ENCODE measurements at places on chromosomes 1 and 21.

- DNase-seq = no peak
These were observed 135.3 kb downstream of the ADGRL4 start for GRCh38 chr1:78871249-78871648.

DNA sequence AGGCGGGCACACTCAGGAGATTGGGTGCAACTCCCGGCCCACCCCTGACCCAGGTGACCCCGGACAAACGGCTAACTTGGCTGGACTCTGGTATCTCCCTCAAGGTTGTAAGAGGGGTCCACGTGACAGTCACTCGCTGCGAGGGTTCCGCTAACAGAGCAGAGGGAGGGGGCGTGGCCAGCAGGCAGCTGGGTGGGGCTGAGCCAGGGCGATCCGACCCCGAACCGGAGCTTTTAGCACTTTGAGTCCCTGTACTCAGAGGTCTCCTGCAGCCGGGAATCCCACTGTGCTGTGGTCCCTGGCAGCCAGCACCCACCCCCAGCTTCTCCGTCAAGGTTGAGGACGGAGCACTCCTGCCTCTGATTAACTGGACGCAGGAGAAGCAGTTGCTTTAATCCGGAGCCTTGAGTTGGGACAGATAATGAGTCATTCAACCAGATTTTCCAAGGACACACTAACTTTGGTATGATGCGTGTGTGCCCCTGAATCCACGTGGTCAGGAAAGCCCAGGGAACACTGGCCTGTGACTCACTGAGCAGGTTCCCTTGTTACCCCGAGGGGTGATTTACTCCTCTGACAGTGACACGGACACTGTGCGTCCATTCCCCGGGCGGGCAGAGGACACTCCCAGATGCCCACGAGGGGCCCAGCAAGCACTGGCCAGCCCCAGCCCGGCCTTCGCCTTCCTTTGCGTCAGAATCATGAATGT is 16.8 kb downstream of the TRPM2 start:
- DNase-seq = no peak

GRCh38 chr21:30211071-30211470 is 4.8 kb downstream of the CLDN8 start:
- no peak for DNase-seq

GRCh38 chr1:12125422-12126355 is 41.1 kb upstream of the TNFRSF1B start:
- DNase-seq = no peak

GRCh38 chr1:96513136-96513535 is 208.4 kb upstream of the PTBP2 start:
- no peak for DNase-seq

- no peak for DNase-seq
These were observed 57.6 kb upstream of the COG2 start for GRCh38 chr1:230584660-230585059.

DNA sequence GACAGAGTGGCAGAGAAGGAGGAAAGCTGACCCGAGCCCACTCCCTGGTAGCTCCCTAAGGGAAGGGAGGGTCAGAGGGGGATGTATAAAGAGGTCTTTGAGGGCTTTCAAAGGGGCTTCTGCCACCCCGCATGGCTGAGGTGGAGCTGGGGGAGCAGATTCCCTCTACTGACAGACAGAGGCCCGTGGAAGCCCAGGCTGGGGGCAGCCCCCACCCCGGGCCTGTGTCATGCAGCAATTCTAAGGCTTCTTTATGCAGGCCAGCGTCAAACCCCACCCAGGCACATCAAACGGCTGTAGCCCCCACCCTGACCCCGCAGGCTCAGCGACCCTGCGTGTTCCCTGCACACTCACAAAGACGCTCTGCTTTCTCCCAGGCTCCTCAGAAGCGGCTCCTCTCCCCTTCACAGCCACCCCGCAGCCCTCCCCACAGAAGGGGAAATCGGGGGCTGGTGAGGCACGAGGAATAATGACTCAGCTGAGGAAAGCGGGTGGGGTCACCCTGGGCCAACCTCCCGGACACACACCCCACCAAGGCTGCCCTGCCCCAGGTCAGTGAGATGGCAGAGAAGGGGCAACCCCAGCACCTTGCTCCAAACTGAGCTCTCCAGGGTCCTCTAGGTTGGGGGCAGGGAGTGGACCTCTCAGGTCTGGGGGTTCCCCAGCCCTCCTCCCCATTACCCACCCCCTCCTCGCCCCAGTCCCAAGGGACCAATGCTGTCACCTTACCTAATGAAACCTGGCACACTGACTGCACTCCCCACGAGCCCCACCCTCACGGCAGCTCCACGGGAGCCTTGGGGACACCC is 10.8 kb downstream of the SLC45A3 start:
- no peak for DNase-seq

- DNase-seq = no peak
These were observed 3.3 kb upstream of the SSBP3 start for GRCh38 chr1:54409156-54410142.

- DNase-seq = no peak
These were observed 2.4 kb downstream of the TFAP2E start for GRCh38 chr1:35575416-35575958.

DNA sequence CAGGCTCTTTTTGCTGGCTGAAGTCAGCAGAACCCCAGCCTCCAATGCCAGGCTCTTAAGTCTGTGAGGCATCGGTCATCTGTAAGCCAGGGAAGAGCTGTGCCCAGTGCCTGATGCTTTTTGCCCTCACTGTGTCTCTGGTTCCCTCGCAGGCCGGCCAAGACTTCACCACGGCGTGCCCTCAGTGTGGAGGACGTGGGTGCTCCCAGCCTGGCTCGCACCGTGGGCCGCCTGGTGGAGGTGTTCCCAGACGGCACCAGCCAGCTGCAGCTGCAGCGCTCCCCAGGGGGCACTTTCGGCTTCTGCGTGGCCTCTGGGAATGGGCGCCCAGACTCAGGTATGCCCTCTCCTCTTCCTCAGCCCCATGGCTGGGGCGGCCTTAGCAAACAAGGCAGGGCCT is 32.5 kb downstream of the KIAA1614 start:
- DNase-seq = no peak

DNA sequence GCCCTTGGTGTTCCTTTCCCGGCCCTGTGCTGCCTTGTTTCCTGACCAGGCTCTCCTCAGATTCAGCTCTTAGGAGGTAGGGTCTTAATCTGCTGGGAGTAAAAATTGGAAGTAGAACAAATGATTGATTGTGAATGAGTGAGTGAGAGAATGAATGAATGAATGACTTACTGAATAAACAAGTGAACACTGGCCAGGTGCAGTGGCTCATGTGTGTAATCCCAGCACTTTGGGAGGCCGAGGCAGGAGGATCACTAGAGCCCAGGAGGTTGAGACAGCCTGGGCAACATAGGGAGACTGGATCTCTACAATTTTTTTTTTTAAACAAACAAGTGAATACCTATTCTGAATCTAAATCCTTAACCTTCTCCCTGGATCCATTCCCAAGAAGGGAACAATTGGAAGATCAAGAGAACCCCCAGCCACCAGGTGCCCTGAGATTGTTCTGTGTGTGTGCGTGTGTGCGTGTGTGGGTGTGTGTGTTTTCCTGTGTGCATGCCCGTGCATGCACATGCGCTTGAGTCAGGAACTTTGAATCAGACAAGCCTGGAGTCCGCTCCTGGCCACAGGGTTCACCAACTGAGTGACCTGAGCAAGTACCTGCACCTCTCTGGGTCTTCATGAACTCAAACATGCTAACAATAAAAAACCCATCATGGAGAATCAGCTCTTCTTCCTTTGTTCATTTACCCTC is 24.3 kb upstream of the CITED4 start:
- DNase-seq = no peak

DNA sequence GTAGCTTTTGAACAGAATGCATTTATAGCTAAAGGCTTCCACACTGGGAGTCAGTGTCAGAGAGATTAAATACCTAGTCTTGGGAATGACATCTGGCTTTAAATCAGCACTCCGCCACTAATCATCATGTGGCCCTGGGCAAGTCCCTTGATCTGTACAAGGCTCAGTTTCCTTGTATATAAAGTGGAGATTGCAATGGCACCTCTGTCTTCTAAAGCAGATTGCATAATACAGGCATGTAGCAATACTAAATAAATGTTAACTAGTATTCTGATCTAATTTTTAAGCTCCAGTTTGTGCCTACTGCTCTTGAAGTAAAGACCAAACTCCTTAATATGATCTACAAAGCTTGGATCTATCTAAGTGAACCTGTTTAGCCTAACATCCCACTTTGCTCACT is 249.4 kb downstream of the PLPP3 start:
- no peak for DNase-seq

DNA sequence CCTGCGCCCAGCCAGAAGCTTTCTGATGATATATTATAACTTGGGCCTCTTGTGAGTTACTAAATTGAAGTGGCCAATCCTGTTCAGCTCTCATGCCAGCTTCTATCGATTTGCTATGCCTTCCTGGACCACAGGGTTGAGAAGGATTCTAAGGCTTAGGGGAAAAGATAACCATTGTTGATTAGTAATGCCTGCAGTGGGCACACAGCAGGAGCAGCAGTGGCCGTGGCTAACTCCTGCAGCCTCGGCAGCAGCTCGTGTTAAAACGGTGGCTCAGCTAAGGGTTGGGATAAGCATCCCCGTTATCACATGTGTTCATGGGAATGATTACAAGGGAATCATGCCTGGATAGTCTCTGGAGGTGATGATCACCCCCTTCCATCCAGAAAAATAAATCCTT is 20.5 kb upstream of the KCNE2 start:
- DNase-seq = no peak

DNA sequence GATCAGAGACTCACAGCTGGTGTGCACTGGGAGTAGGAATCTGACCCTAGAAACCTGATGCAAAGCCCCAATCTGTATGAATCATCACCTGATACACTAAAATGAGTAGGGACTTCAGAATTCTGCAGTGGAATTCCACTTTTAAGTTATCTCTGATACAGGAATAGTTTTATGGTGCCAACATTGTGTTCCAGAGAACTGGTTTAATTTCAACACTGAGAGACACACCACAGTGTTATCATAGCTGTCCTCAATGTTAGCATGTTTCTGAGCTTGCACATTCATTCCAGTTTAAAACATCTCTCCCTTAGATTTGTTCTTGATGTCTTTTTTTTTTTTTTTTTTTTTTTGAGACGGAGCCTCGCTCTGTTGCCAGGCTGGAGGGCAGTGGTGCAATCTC is 7.1 kb downstream of the UTS2 start:
- DNase-seq = no peak

GRCh38 chr1:63575340-63575826 is 17.8 kb upstream of the PGM1 start:
- no peak for DNase-seq

DNA sequence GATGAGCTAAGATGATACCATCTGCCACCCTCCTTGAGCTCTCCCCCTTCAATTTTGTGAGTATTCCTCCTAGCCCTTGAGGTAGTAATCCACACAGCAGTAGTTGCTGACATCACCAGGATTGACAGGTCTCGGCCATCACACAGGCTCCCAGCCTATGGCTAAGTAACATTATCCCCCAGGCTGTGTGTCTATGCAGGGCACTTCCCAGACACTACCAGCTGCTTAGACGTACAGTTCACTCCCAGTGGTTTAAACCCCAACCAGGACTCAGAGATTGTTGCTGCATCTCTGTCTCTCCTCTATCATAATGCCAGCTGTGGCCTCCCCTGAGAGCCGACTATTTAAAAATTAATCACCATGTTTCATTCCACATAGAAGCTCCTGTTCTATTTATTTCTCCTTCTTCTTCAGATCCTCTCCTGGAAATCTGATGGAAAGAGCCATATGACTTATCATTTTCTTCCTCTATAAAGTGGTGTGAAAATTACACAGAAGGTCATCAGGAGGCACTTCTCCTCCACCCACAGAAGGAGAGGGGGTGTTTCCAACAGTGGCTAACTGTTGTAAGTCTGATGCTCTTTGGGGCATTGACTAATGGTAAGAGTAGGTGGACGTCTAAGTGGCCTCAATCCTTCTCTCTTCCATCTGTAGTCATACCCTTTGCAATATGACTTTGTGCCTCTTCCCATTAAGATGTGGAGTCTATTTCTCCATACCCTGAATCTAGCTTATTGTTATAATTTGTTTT is 396.3 kb downstream of the SETD4 start:
- DNase-seq = no peak

- no peak for DNase-seq
These were observed 222.1 kb downstream of the CHRM3 start for GRCh38 chr1:239608469-239608868.

DNA sequence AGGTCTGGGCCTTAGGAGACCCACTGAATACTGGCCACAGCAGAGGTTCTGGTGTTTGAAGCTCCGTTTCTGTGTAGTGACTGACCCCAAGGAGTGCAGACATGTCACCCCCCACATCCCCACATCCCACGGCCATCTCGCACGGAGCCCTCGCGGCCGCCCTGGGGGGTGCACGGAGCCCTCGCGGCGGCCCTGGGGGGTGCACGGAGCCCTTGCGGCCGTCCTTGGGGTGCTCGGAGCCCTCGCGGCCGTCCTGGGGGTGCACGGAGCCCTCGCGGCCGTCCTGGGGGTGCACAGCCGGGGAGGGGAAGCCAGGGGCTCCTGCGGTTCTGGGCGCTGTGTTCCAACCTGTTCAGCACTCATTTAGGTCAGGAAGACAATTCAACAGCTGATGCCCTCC is 68.4 kb downstream of the SCCPDH start:
- DNase-seq = no peak

DNA sequence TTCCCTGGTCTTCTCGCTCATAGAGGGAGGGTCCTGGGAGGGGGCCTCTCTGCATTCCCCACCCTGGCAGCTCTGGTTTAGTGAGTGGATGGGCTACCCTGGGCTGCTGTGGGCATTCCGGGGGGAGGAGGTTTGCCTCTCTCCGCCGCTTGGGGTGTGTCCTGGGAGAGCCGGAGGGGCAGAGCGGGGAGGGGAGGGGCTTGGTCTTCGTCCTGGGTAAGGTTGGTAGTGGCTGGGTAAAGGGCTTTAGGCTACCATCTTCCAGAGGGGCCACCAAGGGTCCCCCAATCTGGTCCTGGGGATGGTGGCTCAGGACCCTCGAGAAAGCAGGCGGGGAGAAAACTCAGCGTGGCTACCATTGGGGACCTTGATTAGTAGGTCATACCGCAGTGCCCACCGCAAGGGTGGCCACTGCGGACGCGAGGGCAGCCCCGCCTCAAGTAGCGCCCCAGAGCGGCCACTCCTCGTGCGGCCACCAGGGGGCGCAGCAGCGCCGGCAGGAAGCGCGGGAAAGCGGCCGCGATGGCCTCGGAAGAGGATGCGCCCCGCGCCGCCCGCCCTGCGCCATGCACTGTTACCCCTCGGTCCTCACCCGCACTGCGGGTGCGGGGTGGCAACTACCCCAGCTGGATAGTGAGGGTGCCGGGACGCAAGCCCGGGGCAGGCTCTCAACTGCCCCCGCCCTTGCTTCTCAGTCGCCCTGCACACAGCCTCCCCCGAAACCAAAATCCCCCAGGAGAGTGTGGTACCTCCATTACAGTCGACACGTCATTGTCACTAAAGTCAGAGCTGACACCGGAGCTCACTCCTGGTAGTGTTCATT is 44.1 kb upstream of the SLC25A33 start:
- DNase-seq = no peak

DNA sequence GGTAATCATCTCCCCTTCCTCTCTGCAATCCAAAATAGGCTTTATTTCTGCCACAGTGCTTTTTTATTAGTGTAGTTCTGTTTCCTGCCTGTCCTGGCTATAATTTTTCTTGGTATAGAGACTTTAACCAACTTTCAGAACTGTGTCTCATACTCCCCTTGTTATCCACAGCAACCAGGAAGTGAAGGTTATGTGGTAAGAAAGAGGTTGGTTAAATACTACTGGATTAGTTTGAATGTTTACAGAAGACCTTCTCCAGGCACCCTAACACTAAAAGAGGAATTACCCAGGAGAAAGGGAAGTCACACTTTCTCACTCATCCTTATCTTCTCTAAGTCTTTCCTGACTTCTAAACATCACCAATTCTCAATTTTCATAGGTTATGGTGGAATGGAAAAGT is 17.8 kb upstream of the TNFSF4 start:
- DNase-seq = no peak

- DNase-seq = no peak
These were observed 69.5 kb downstream of the XCL2 start for GRCh38 chr1:168474322-168474721.

- DNase-seq = no peak
These were observed 39.7 kb downstream of the TMCC2 start for GRCh38 chr1:205267306-205267902.

All from NCI-H1436 treated with DMSO at 0.1 percent for 48 hours (cell line).